ENCODE measurements at places on chromosomes 16 and 17.

DNA sequence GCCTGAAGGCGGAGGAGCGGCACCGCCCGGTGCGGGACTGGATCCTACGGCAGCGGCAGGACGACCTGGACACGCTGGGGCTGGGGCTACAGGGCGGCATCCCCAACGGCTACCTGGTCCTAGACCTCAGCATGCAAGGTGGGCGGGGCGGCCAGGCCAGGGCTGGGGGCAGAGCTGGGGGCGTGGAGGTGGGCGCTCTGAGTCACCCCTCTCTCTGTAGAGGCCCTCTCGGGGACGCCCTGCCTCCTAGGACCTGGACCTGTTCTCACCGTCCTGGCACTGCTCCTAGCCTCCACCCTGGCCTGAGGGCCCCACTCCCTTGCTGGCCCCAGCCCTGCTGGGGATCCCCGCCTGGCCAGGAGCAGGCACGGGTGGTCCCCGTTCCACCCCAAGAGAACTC lies 7.9 kb downstream of the MSLN start:
- DNase-seq = no peak

GRCh38 chr17:27503611-27504010 lies 47.4 kb downstream of the KSR1 start:
- DNase-seq = no peak

- no peak for DNase-seq
Observed at GRCh38 chr17:10177131-10177912, 21.1 kb downstream of the GAS7 start.

GRCh38 chr17:15232517-15232915 lies 32.6 kb downstream of the PMP22 start:
- no peak for DNase-seq

DNA sequence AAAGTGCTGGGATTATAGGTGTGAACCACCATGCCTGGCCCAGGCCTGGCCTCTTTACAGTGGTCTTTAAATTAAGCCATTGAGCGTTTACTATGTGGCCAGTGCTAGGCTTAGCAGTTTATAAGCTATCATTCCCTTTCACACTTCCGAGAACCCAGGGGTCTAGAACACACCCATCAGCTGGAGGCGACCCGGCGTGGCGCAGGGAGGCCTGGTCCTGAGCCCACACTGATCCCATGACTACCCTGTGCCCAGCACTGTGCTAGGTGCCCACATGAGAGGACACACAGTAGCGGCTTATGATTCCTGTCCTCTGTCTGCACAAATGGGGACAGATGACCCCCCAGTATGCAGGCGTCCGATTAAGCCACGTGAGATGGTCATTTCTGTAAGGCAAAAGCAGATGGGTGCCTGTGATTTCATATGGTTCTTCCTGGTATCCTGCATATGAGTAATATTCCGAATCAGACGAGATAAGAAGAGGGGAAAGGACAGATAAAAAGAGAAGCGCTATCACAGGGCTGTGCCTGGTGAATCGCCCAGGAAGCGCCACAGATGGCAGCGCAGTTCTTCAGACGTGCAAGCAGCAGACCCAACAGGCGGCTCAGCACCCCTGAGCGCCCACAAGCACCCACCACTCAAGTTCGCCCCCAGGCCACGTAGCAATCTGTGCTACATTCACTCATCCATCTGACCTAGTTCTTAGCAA lies 5.3 kb downstream of the OSGIN1 start:
- DNase-seq = no peak

GRCh38 chr17:80759377-80759673 lies 214.7 kb downstream of the RPTOR start:
- DNase-seq = no peak

- DNase-seq = no peak
Observed at GRCh38 chr16:24700549-24701392, 28.7 kb upstream of the TNRC6A start.

DNA sequence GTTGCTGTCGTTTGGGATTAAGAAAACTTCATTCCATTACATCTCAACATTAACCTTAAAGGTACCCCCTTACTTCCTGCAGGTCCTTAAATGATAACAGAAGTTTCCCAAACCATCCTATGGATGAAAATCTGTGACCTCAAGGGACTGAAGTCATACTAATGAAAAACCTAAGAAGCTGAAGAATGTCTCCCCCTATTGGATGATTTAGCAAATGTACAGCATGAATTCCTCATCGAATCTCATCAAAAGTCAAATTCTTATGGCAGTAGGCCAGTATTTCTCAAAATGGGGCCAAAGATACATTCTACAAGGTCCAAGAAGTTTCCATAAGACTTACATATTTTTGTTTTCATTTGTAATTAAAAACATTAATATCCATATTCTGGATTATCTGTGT lies 13.5 kb downstream of the SCO1 start:
- no peak for DNase-seq

GRCh38 chr17:13671771-13672170 lies 70.0 kb upstream of the HS3ST3A1 start:
- no peak for DNase-seq

DNA sequence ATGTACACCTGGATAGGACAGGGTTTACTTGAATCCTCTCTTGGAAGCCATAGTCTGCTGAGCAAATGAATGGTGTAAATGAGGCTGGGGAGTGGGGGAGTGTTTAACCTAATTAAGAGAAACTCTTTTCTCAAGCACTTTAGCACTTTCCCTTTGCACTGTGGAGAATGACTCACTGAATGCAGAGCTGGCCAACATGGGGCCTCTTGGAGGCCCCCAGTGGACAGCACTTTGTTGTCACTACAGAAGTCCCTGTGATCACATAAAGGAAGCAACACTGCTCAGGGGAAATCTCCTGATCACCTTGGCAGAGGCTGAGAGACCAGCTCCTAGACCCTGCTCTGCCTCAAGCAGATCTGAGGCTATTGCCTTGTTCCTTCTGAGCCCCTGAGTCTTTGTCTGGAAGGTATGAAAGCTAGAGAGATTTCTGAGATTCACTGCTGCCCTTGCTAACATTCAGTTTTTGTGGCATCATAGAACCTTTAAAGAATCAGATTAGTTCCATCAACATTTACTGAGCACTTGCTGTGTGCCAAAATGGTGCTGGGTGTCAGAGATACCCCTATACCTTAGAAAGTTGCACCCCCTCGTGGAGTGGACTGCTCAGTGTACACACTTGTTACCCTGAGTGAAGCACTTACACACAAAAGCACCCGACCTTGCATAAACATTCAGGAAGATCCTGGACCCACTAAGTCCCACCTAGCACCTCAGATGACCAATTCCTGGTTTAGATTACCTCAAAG lies 230.1 kb upstream of the CCL2 start:
- no peak for DNase-seq

DNA sequence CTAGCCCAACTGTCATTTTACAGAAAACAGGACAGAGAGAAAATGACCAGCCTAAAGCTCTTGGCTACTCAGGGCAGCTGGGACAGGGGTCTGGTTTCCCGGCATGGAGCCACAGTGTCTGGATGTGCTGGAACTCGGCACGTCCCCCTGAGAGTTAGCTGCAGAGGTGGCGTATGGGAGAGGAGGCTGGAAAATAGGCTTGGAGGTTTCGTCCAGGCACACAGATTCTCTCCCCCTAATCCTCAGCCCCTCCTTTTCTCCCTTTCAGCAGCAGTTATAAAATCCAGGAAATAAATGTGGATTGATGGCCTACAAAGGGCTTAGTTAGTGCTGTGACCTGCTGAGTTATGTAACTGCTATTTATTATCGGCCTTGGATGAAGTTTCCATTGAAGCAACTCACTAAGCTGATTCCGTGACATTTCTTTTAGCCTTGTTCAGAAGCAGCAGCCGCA lies 89.5 kb upstream of the TOB1 start:
- DNase-seq = no peak

GRCh38 chr17:79018370-79018695 lies 5.6 kb upstream of the C1QTNF1 start:
- no peak for DNase-seq

Measured in activated T-cell treated with anti-CD3 and anti-CD28 coated beads for 4 hours (primary cell).